Fibroblast of skin of back (primary cell): ENCODE measurements at places on chromosomes 4 and X.

DNA sequence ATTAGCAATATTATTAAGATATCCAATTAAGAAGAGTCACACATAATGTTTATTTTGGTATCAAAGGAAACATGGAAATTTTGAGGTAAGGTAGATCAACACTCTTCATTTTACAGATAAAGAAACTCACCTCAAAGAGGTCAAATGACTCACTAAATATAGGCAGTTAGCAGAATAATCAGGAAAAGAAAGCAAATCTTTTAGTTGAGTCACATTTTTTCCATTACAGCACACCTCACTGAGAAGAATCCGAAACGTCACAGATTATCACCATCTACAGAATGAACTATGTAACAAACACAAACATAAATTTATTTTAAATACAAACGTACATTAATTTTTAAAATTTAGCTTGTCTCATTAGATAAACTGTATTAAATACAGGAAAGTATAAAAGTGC, 70.1 kb downstream of the TMEM47 start:
- no peak for DNase-seq

- DNase-seq: peak; percentile 4
Observed at GRCh38 chr4:99134586-99134985, 9.5 kb downstream of the ADH4 start.

DNA sequence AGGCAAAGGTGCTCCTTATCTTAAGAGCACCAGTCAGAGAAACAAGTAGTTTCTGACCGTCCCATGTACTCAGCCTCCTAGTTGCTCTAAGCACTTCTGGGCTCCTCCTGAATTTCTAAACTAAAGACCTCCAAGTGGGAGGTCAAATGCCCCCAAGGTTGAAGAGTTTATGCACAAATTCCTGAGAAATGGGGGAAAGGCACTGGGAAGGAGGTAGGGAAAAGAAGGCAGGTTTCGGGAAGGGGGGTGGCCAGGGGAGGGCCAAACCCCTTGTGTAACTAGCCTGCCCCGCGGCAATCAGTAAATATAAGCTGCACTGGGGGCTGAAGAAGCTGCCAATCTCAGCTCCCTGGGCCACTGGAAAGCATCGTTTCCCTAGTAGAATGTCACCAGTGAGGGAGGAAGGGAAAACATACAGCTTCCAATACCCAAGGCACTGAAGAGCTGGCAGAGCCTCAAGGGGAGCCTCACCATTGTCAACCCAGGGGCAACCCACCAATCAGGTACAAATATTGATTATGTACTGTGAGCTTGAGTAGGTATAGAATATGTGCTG, 3.4 kb downstream of the FOXO4 start:
- no peak for DNase-seq

GRCh38 chr4:14652522-14652921, 349.8 kb upstream of the CPEB2 start:
- no peak for DNase-seq
